Fibroblast of lung (primary cell): ENCODE measurements at places on chromosomes 2 and 18. TPM values are rescaled to one million over a fixed set of nuclear protein-coding genes. Genes with fewer than 3 reads are reported as not detected.

The KCNIP3 gene
- 1.5 and 1.7 TPM in 2 replicates for total RNA-seq

The CCBE1 gene
- 60.9 and 122 TPM in 2 replicates for total RNA-seq

DNA sequence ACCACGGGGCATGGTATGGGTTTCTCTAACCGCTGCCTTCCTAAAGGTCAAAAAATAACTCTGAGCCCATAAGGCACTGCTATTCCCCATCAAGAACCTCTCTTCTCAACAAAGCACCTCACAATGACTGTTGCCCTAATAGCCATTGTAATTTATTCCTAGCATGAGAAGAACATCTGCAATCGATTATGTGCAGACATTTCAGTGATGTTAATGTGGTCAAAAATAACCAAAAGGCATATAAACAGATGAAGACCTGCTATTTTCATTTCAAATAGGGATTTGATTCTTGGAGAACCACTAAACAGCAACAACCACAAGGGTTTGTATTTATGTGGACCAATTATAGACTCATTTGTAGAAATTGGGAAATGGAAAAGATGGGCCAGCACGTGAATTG is 356.6 kb downstream of the FBXO15 start:
- DNase-seq, result peak; percentile 60

DNA sequence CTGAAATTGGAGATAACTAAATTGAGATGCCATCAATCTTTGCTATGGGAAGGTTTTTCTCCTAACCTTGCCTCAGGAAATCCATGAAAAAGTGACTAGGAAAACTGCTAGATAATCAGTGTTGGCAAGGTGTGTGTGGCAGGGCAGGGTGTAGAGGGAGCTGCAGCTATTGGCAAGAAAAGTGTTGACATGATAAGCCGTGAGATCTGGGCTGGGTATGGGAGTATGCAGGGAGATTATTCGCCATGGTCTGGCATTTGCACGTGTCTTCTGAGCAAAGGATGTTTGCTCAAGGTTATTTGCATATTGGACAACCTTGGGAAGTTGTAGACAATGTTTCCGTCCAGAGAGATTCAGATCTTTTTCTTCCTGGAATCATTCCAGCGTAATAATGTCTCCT is 74.7 kb downstream of the SERPINB8 start:
- no peak for DNase-seq

GRCh38 chr18:22606563-22607283 is 189.0 kb upstream of the CTAGE1 start:
- no peak for DNase-seq

- peak; percentile 28 for DNase-seq
Measured at GRCh38 chr18:58132595-58133261, 88.7 kb downstream of the NEDD4L start.

GRCh38 chr2:96691022-96691612 is 48.6 kb downstream of the FER1L5 start:
- DNase-seq, result no peak

- peak; percentile 58 for DNase-seq
Measured at GRCh38 chr2:207165121-207166038, at the start of gene KLF7. Gene KLF7 (minus strand): TSS chr2:207165948. CDS start chr2:207165568, 380 bp downstream.

- peak; percentile 78 for DNase-seq
Measured at GRCh38 chr18:59024829-59025228, 114.9 kb upstream of the SEC11C start.
